ENCODE measurements at places on chromosomes 12 and 14.

- DNase-seq, result no peak
These were observed 22.3 kb downstream of the RPGRIP1 start for GRCh38 chr14:21302013-21302835.

DNA sequence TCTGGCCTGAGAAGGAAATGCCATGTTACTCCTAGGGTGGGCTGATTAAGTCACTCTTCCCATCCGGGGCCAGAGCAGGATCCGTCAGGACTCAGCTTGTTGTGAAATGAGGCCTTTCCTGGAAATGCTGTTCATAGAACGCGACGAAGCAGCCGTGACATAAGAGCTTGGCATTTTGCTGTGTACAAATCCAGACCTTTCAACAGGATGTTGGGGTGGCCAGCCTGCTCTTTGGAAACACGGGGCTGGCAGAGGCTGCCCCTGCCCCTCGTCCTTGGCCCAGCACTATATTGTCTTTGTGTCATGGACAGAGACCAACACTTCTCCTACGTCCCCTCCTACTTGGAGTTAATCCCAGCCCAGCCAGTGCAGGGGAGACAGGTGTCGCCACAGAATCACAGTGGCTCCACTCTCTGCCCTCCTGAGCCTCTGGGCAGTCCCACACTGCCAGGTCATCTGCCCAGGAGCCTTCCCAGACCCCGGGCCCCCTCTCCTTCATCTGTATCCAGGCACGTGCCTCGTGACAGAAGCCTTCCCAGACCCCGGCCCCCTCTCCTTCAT lies 18.6 kb upstream of the EIF5 start:
- DNase-seq, result no peak

GRCh38 chr12:104303538-104304151 lies at the start of gene EID3:
Gene EID3, plus strand, starts transcription at chr12:104303739. Its CDS starts 196 bp downstream, at chr12:104303935.
- DNase-seq, result no peak

DNA sequence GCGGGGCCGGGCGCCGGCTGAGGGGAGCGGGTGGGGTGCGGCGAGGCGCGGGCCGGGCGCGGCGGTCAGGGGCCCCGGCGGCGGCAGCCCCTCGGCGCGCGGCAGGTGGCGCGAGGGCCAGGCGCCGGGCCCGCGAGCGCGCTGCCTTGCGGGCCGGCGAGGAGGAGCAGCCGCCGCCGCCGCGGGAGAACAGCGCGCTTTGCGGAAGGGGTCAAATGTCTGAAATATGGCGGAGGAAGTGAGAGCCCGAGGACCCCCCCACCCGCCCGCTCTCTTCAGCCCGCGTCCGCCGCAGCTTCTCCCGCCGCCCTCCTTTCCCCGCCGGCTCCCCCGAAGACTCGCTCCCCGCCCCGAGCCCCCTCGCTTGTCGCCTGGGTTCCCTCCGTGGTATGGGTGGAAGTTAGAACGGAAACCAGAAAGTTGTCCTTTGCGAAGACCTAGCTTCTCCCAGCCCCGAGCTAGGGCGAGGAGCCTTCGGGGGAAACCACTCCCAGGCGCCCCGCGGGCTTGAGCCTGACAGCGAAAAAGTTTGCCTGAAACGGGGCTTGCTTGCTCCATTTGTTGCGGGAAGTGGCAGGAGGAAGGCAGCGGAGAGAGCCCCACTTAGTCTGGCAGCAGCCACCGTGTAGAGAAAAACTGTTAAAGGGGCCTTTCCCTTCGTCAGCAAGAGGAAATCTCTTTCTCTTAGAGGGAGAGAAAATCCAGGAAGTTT lies 551 bp downstream of the RAP1B start:
- DNase-seq, result peak; percentile 36

DNA sequence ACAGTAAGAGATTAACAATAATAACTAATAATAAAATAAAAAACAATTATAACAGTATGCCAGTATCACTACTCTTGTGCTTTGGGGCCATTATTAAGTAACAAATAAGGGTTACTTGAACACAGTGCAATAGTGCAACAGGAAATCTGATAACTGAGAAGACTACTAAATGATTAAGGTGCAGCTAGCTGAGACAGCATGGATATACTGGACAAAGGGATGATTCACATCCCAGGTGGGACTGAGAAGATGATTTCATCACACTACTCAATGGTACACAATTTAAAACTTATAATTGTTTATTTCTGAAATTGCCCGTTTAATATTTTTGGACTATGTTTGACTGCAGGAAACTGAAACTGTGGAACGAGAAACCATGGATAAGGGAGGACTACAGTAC lies 168.6 kb upstream of the ABCD2 start:
- DNase-seq, result no peak

DNA sequence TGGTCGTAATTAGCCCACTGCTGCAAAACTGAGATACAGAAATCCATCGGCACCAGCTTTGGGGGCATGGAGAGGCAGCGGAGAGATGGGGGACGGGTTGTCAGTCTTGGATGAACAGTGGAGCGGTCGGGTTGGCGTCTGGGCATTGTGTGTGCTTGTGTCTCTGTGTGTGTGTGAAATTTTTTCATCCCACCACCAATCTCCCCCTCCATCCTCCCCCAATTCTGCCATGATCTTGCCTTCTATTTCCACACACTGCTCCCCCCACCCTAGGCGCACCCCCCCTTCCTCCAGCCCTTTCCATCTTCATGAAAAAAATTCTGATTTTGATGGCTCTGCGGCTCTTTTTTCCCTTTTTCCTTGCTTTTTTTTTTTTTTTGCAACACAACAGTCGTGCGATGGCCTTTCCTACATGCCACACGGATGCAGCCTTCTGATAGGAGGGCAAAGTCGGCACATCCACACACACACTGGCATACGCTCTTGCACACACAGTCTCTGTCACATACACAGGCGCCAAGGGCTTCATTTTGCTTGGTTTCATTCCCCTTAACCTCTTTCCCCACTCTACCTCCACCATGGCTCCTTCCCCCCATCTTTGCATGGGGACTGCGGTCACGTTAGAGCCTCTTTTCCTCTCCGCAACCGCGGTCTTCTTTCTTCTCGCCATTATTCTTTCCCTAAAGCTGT lies 3.3 kb downstream of the NRXN3 start:
- no peak for DNase-seq

DNA sequence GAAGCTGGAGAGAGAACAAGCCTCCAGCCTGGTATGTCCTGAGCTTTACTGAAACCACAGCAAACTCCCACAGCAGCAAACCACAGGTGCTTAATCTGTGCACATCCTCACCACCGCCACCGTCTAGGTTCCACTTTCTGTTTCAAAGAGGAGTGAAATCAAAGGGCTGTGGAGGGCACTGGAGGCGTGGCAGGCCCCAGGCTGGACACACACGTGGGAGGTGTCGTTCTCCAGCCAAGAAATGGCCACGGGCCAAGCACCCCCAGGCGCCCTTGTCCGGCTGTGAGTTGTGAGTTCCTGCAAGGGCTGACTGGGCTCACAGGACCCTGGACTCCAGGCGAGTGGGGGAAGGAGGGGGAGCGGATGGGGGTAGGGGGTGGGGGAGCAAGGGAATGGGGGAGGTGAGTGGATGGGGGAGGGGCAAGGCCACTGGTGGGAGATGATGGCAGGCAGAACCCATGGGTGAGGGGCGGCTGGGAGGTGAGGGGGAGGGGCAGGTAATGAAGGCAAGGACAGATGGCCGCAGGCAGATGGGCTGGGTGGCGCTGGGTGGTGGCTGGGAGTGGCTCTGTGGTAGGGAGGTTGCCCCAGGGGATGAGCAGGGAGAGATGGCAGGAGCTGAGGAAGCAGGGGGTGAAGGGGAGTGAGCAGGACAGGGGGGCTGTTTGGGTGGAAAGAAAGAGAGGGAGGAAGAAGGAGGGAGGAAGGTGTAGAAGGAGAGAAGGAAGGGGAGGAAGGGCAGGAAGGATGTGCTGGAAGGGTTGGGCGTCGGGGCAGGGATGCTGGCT lies 86.7 kb downstream of the NCOR2 start:
- no peak for DNase-seq

GRCh38 chr14:63006531-63006930 lies 38.7 kb downstream of the KCNH5 start:
- no peak for DNase-seq

DNA sequence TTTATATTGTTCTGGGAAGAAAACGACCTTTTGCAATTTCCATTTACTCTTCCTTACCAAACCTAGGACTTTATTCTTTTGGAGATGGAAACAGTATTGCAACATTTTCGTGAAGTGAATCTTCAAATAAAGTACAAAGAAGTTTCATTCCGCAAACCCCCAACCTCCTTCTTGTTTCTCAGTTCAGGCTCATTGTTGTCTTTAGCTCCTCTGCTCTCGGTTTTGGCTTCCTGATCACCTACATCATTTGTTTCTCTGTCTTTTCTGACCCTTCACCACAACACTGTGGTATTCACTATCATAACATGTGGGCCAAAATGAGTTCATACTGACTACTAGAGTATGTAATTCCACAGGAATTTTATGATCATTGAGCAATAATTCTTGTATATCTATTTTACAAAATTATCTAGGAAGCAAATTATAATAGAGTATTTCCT lies 266.8 kb downstream of the ADAMTS20 start:
- no peak for DNase-seq

GRCh38 chr14:93938751-93939303 lies 11.7 kb downstream of the FAM181A start:
- DNase-seq, result no peak

DNA sequence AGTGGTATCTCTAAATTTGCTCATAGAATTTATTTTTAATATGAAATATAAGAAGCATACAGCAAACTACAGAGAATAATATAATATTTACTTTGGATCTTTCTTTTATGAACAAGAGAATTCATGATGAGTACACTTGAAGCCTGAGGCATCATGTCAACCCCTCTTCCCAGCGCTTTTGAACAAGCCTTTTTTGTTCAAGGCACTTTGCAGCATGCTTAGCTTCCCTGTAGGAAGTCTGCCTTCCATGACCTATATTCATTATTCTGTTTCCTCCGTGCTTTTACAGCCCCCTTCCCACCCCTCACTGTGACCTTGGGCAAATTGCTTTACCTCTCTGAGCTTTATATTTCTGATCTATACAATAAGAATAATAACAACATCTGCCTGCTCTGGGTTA lies 41.6 kb downstream of the SCN8A start:
- peak; percentile 16 for DNase-seq

GRCh38 chr12:94644141-94644979 lies 6.0 kb downstream of the TMCC3 start:
- no peak for DNase-seq

DNA sequence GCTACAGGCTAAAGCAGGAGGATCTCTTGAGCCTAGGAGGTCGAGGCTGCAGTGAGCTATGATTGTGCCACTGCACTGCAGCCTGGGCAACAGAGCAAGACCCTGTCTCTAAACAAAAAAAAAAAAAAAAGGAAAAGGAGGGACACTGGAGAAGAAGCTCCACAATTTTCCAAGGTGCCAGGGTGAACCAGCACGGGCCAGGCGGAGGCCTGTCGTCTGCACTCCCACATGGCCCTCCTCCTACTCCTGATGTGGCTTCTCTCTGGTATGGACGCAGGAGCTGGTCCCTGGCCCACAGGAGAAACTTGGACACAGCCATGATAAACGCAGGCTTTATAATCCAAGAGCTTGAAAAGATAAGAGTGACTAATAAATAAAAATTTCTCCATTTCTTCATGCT lies 341.2 kb downstream of the CACNA1C start:
- DNase-seq, result no peak

DNA sequence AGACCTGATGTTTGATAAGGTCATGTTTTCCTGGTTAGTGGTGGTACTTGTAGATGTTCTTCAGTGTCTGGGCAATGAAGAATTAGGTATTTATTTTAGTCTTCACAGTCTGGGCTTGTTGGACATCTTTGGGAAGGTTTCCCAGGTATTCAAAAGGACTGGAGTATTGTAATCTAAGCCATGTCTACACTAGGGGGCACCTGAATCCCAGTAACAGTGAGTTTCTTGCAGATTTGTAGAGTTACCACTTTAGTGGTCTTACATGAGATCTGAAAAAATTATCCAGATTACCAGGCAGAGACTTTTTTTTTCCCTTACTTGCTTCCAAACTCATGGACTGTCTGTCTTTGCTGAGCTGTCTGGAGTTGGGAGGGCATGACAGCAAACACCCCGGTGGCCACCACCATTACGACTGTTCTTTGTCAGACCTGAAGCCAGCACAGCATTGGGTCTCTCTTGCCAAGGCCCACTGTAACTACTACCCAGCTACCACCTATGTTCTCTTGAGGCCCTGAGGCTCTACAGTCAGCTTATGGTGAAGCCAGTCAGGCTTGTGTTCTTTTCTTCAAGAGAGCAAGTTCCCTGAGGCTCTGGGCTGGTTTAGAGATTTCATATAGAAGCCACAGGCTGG lies 820.7 kb upstream of the FBXO33 start:
- no peak for DNase-seq

- DNase-seq, result no peak
These were observed 31.3 kb upstream of the KCNA5 start for GRCh38 chr12:5012337-5012736.

DNA sequence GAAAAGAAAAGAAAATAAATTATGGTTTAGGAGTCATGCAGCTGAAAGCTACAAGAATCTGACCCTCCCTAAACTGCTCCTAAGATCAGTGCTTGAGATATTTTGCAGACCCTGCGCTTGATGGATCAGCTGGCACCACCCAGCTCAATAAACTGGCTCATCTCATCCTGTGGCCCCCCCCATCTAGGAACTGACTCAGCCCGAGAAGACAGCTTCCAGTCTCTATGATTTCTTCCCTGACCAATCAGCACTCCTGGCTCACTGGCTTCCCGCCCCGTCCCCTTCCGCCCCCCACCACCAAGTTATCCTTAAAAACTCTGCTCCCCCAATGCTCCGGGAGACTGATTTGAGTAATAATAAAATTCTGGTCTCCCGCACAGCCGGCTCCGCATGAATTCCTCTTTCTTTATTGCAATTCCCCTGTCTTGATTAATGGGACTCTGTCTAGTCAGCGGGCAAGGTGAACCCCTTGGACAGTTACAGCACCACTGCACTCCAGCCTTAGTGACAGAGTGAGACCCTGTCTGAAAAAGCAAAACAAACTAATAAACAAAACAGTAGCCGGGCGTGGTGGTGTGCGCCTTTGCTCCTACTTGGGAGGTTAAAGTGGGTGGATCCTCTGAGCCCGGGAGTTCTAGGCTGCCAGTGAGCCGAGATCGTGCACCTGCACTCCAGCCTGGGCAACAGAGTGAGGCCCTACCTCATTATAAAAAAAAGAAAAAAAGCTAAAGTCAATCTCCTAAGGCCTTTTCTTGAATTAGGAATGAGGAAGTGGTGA lies 24.5 kb upstream of the SPTLC2 start:
- DNase-seq, result no peak

DNA sequence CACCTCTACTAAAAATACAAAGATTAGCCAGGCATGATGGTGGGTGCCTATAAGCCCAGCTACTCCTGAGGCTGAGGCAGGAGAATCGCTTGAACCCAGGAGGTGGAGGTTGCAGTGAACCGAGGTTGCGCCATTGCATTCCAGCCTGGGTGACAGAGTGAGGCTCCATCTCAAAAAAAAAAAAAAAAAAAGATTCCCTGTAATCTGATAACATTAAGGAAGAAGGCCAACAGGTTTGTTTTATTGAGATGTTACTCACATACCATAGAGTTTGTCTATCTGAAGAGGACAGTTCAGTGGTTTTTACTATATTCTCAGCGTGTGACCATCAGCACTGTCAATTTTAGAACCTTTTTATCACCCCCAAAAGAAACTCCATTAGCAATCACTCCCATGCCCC lies 37.5 kb downstream of the TSPAN9 start:
- DNase-seq, result no peak

GRCh38 chr14:36320200-36320896 lies at the start of gene MBIP:
Gene MBIP, minus strand, starts transcription at chr14:36320637. Its CDS starts 49 bp downstream, at chr14:36320588.
- peak; percentile 99 for DNase-seq

Data from NCI-H2107 (cell line).